ENCODE measurements at places on chromosomes 6 and 20. TPM values are rescaled to one million over a fixed set of nuclear protein-coding genes. Genes with fewer than 3 reads are reported as not detected.

DNA sequence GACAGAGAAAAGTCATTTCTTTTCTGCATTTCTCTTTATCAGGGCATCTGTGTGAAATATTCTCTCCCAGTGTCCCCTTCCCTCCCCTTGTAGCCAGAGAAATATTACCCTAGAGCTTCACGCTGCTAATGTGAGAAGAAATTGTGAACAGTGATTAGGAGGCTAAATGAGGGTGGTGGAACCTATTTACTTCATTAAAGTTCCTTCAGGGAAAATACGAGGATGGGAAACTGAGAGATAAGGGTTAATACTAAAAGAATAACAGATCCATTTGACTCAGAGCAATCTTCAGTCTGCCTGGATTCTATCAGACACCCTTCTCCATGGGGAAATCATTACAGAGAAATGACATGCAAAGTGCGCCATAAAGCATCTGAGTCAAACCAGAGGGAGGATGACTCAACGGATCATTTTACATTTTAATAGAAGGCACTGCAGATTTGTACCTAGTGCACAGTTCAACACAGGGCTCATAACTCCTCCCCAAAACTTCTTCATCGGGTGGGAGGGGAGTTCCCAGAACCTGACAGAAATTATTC is 131.3 kb downstream of the GJA10 start:
- DNase-seq = no peak

DNA sequence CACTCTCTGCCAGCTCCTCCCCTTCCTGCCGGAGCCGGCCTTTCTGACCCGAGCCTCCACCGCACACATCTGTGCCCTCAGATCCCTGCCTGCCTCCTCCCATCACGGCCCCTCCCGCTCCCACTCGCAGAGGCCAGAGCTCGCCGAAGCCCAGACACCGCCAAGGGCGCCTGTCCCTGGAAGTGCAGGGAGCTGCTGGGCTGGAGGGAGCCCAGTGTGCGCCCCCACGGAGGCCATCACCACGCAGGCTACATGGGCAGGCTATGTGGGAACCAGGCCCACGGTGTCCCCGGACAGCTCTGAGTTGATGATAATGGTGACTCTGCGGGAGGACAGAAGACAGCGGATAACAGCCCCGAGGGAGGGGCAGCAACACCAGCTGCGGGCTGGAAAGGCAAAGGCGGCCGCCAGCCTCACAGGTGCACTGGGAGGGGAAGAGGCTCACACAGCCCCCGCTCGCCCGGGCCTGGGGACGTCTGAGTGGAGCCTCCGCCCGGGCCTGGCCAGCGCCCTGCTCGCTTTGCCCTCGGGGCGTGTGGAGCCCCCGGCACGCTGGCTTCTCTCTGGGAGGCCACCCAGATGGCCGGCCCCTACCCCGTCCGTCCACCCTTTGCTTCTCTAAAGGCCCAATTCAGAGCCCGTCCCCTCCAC is 154.9 kb downstream of the DLL1 start:
- no peak for DNase-seq

DNA sequence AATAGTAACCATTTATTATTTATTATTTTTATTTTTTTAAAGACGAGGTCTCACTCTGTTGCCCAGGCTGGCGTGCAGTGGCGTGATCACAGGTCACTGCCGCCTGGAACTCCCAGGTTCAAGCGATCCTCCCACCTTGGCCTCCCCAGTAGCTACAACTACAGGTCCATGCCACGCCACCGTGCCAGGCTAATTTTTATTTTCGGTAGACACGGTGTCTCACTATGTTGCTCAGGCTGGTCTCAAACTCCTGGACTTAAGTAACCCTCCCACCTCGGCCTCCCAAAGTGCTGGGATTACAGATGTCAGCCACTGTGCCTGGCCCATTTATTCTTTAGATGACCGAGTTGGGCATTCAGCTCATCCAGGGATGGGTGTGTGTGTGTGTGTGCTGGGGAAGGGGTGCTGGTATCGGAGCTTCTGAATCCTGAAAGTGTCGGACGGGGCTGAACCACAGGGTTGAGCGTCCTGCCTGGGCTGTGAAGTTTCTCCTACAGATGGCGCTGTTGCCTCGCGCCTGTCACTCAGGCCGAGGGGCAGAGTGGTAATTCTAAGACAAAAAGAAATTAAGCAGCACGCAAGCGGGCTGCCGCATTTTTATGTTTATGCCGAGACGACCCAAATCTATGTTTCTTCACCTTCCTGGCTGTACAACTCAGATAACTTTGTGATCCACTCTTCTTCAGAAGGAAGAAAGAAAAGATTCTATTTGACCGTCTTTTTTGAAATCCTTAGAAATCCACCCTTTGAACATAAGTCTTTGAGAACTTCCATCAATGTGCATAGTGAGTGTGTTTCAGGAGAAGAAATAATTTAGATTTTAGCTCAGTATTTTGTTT is 252.8 kb downstream of the CDH26 start:
- peak; percentile 54 for DNase-seq

DNA sequence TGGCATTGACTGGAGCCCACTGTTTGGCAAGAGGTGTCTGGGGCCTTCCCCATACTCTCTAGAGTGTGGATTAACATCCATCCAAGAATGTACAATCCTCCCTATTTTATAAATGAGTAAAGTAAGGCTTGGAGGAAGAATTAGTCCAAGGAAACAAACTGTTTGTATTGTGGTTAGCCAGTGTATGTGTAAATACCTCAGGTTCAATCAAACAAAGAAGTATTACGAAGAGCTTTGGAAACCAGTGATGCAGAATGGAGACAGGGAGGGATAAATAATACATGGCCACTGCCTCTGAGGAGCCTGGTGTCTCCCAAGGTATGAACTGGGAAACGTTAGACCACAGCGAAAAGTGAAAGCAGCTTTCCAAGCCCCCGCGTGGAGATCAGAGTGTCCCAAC is 226.6 kb upstream of the RIN2 start:
- DNase-seq = no peak

DNA sequence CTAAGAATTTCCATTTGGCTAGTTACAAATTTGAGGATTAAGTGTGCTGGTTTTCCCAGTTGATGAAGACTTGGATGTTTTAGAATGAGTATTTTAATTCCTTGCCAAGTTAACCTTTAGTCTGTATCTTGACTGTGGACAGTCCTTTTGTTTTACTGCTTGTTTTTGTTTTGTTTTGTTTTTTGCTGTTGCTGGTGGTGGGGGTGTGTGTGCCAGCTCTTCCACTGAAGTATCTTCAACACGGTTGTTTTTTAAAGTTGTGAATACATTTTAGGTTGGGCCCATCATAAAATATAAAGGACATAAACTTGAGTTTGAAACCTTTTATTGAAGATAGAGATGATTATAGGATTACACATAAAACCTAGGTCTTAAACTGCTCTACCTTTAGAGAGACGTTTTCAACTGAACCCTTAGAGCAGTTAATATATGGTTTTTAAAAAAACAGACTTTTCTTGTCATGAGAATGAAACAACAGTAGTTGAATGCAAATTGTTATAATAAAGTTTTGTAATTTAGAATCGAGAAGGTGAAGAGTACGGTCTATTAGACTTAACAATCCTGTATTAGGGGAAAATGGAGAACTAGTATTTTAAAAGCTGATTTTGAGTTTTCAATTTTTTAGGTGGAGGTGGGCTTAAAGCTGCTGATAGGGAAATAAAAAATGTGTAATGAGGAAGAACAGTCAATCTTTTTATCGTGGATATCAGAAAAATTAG is 4.0 kb downstream of the QKI start:
- no peak for DNase-seq

GRCh38 chr20:13302647-13303450 is 81.8 kb downstream of the ISM1 start:
- DNase-seq = no peak

GRCh38 chr6:35080821-35081425 is 60.2 kb downstream of the TCP11 start:
- no peak for DNase-seq

DNA sequence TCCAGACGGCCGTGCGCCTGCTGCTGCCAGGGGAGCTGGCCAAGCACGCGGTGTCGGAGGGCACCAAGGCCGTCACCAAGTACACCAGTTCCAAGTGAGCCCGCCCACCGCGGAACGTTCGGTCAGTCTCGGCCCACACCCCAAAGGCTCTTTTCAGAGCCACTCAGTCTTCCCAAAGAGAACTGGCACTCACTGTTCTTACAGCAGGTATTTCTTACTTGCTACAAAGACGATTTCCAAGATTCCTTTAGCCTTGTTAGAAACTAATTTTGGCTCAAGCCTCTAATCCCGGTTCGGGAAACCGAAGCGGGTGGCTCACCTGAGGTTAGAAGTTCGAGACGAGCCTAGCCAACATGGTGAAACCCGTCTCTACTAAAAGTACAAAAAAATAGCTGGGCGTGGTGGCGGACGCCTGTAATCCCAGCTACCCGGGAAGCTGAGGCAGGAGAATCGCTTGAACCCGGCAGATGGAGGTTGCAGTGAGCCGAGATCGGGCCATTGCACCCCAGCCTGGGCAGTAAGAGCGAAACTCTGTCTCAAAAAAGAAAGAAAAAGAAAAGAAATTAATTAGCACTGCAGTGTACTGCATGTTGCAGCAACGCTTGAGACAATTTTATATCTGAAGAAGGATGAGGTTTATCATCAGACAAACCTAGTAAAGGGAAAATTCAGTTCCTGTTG is 73.1 kb downstream of the OR2B2 start:
- no peak for DNase-seq

DNA sequence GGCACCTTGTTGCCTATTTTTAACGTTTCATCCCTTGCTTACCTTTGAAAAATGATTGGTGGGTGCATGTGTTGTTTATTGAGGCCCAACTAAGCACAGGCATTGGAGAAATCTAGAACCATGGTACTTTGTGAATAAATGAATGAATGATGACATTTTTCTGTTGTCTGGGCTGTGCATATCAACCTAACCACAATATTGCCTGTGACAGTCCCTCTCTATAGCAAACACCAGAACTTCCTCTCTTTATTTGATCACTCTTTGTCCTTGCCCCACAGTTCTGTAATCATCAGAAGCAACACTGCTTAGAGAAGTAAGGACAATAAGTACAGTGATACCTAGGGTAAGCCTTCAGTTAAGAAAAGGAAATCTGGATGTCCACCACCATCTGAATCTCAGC is 75.1 kb downstream of the TBC1D7 start:
- DNase-seq = no peak

DNA sequence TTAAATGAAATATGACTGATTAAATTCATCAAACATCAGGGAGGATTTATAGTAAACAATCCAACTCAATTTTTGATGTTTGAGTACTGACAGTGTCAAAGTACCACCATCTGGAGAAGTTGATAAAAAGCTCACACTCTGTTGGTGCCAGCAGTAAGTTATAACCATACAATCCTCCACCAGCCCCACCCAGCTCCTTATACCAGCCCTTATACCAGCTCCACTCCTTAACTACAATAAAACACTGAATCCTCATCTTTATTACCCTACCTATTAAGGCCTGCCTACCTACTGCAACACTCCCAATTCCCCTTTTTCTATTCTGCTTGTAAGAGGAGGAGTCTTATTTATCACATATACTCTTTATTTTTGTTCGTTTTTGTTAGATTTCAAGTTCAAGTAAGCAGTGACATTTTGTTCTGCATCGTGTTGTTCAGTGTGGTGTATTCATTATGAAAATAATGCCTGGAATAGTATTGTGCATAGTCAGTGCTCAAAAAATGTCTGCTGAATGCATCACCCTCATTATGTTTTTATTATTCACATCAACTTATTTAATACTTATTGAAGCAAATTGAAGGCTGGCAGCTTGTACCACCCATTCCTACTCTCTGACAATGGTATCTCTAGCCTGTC is 954.7 kb upstream of the ADGRB3 start:
- no peak for DNase-seq

DNA sequence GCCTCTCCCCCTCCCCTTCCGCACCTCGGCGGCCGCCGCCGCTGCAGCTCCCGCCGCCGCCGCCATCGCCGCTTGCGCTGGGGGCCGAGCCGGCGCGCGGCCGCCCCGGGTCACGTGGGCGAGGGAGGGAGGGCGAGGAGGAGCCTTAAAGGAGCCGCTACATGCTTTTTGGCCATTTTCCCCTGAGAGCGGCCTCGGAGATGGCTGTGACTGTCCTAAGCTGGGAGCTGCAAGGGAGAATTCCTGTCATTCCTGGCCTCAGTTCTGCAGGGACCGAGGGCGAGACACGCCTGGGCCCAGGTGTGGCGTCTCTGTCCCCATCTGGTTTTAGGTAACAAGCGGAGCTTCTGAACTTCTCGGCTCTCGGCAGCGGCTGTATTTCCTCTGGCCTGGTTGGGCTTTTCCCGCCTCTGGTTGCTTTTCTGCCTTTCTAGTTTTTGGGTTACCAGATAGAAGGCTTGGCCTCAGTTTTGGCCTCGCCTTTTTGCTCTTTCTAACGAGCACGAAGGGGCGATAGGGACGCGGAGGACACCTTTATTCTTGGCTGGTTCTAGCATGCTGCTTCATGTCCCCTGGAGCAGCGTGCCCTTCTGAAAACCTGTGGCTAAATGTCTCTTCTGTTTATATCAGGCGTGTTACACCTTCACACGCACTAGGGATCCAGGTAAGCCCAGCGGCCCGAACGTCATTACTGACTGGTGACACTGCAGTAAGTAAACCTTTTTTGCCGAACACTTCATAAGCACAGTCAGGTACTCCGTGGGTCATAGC is at the start of gene EHMT2:
Gene EHMT2 (minus strand): TSS at position 87 of the 771 bp plus-strand sequence. CDS start 21 bp downstream, at position 66.
- peak; percentile 88 for DNase-seq

GRCh38 chr6:159089443-159089842 is 44.7 kb upstream of the TAGAP start:
- DNase-seq = no peak

DNA sequence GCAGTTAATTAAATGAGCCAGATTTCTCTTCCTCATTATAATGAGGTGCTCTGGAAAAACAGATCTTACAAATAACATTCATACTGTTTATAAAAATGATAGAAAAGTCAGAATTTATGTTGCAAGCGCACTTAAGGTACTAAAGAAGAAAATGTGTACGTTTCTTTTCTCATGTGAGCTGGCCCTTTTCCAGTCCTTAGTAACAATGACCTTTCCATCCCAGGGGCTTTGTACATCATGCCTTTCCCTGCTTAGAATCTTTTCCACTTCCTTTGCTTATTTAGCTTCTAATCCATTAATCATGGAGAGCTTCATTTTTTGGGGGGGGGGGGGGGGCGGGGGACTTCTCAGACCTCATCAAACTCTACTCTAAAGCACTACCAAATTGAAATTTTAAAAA is 4.8 kb downstream of the FBXO5 start:
- DNase-seq = no peak

- no peak for DNase-seq
Observed at GRCh38 chr6:90537027-90537426, 49.8 kb downstream of the MAP3K7 start.

Gene MYB
- polyA plus RNA-seq = 4.3 TPM

Gene HEY2
- 7.2 TPM for polyA plus RNA-seq

Gene OR2B6
- not detected for polyA plus RNA-seq

Gene SLC52A3
- 4.1 TPM for polyA plus RNA-seq

Gene NRSN2
- 54.9 TPM for polyA plus RNA-seq

Gene NEURL2
- 10.2 TPM for polyA plus RNA-seq

Gene RRAGD
- 32.4 TPM for polyA plus RNA-seq

Gene KCNK15
- polyA plus RNA-seq = 0.09 TPM

Data from renal pelvis (tissue), 12 donors.